Stimulated activated CD4-positive, alpha-beta T cell treated with anti-CD3 and anti-CD28 coated beads, Interleukin-15, amount 100 ng/mL, for 24 hours (primary cell): ENCODE measurements at places on chromosomes 11 and 22.

- no peak for DNase-seq
Measured at GRCh38 chr22:22203048-22203971, 41.3 kb upstream of the VPREB1 start.

- no peak for DNase-seq
Measured at GRCh38 chr22:39967103-39967829, 7.1 kb downstream of the TMA7B start.

GRCh38 chr22:45169591-45170466 is 6.1 kb downstream of the NUP50 start:
- peak; percentile 45 for DNase-seq

DNA sequence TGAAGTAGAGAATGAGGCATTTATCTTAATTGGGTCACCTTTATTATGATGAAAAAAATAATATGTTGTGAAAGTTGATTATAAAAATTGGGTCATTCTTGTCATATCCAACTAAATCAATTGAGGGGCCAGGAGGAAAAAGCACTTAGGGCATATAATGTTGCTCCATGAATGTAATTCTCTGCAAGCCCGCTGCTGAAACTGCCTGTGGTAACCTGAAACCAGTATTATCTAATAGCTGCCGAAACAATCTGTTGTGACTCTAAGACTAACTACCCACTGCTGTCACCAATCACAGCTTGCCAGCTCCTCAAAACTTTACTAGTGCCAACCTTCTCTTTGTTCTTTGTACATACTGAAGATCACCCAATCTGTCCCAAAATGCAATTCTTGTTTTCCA is 115.8 kb downstream of the ATG16L2 start:
- DNase-seq, result no peak

- DNase-seq, result no peak
Measured at GRCh38 chr22:21927174-21927823, 25.3 kb downstream of the PPM1F start.

DNA sequence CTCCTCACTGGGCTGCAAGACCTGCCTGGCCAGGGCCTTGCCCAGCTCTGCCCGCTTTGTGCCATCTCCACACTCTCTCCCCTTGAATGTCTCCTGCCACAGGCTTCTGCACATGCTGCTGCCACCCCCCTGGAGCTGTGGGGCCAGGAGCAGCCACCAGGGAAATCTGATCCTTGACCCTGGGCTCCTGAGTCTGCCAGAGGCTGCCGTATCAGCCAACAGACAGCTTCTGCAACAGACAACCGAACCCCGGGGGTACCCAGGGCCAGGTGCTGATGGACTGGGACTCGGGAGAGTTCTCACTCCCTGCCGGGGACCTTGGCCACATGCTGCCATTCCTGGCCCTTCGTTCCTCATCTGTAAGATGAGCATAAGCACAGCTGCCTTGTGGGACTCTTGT is 3.3 kb upstream of the PPARA start:
- DNase-seq, result no peak

GRCh38 chr11:1060852-1061616 is 13.6 kb upstream of the MUC2 start:
- DNase-seq, result no peak

DNA sequence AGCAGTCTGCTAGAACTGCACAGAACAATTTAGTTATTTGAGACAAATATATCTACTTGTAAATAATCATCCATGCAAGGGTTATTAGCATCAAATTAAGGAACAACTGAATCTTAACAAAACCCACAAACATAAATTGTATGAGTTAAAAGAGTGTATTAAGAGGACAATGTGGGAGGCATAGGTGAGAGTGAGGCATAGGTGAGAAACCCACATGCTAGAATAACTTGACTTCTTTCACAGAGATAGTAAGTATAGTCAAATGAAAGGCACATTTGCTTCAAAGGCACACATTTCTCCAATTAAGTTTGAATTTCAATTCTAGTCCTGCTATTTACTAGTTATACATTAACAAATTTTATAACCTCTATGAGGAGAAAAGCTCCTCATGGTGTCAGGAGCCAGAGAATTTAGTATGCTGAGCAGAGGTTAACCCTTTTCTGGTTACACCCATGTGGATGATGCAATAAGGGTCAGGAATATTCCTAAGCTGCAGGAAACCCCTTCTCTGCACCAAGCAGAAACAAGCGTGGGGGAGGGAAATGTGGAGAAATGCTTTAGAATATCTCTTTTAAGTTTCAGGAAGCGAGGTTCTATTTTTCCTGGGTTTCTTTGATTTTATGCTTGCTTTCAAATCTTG is 264.2 kb downstream of the GRM5 start:
- DNase-seq, result no peak

DNA sequence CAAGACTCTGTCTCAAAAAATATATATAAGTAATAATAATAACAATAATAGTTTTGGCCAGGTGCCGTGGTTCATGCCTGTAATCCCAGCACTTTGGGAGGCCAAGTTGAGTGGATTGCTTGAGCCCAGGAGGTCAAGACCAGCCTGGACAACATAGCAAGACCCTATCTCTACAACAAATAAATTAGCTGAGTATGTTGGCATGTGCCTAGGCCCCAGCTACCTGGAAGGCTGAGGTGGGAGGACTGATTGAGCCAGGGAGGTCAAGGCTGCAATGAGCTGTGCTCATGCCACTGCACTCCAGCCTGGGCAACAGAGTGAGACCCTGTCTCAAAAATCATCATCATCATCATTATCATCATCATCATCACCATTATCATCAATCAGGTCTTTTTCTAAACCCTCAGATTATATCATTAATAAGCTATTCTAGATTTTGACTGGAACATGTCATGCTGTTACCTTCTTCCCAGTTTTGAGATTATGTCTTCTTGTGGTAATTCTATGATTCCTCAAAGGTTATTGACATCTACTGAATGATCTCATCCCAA is 39.3 kb downstream of the DENND5A start:
- DNase-seq, result no peak

- no peak for DNase-seq
Measured at GRCh38 chr11:71391352-71391751, 56.8 kb downstream of the DHCR7 start.

- no peak for DNase-seq
Measured at GRCh38 chr22:30816413-30816812, 121.7 kb downstream of the OSBP2 start.

DNA sequence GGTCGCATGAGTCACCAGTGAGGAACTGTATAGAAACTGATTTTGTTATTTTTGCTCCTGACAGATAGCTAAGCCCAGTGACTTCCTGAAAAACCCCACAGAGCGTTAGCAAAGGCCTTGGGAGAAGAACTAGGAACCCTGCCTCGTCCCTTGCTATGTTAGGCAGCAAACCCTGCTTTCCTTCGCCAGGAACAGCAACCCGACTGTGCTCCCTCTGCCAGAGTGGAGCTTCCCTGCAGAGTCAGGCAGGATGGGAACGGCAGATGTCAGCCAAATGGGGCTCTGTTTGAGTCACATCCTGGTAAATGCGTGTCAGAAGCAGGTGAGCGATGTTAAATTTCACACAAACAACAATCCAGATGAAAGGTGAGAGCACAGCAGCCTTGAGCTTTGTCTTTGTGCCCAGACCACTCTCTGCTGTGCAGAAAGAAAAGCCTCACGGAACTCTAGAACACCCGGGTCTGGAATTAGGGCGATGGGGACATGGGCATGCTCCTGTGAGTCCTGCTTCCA is 186.6 kb downstream of the ADAMTS15 start:
- DNase-seq, result peak; percentile 7

DNA sequence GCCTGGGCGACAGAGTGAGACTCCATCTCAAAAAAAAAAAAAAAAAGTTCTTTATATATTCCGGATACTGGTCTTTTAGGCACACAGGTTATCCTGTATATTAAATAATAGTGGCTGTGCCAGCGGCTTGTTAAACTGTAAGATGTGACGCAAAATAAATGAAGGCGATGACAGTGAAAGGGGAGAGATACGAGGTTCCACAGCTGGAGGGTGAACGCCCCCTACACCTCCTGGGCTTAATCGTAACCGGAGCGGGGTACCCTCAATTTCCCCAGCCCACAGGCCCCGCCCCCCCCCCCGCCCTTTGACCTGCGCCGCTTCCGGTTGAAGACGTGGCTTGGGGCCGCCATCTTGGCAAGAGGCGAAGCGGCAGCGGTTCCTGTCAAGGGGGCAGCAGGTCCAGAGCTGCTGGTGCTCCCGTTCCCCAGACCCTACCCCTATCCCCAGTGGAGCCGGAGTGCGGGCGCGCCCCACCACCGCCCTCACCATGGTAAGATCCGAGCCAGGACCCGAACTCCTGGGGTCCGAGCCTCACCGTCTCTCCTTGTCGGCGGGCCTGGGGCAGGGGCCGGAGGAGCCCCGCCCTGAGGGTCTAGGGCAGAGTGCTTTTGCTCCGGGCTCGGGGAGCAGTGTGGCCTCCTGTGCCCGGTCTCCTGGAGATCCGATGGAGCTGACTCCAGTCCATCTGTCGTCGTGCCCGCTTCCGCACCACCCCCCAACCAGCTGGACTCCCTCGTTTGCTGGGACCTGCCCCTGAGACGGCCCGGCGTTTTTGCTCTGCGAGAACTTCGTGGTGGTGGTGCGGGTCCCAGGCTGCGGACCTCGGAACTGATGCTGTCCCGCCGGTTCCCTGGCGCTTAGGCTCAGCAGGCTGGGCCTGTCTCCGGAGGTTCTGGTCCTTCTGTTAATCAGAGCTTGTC is at the start of gene ARCN1:
Gene ARCN1, plus strand, starts transcription at position 349 of the 920 bp plus-strand sequence. Its CDS starts 139 bp downstream, at position 488.
- peak; percentile 83 for DNase-seq

DNA sequence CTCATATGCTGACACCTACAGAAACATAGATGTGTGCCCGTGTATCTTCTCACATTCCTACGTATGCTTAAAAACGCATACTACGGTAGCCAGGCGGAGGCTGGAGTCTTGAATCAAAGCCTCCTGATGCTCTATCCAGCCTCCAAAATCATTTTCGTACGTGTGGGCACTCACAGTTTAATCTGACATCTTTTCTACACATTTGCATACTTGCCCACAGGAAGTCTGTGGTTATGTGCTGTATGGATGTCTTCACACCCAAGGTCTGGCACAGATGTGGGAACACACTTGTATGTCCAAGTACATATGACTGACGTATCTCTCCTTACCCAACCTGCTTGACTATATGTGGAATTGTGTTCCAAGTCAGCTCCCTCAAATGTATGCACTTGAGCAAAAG is 561.8 kb upstream of the CADM1 start:
- no peak for DNase-seq

DNA sequence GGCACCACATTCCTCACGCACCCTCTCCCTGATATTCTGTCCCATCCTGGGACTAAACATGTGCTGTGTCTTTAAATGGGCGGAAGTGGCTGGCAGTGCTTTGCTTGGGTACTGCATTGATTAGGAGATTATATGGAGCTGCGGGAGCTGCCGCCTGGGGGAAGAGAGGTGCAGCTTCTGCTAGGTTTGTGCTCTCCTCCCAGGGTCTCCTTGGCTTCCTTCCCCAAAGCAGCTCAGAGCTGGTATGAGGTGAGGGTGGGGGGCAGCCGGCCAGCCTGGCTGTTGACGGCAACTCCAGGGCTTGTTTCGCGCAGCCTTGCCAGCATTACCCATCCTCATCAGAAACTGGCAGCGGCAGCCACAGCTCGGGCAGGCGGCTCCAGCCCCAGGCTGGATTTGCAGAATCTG is 95.4 kb downstream of the GRAMD1B start:
- no peak for DNase-seq

GRCh38 chr11:16167706-16168487 is 188.4 kb downstream of the SOX6 start:
- no peak for DNase-seq

DNA sequence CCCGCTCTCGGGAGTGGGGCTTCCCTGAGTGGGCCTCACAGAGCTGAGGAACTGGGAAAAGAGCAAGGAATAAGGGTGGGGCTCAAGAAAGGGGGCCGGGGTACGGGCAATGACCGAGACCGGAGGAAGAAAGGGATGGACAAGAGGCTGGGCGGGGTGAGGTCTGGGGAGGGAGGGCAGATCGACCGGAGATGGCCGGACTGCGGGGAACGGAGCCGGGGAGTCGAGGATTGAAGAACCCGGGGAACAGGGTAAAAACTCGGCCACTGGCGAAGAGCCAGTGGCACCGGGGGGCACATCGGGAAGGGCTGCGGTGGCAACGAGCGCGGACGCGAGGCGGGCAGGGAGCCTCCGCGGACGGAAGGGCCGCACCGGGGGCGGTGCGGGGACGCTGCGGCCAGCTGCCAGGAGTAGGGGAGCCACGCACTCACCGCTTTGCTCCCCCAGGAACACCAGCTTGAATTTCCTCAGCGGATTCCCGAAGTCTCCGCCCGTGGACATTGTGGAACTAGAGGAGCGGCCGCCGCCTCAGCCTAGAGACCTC is 667 bp downstream of the RAB6A start:
- DNase-seq, result no peak

GRCh38 chr11:86132667-86133249 is 63.9 kb upstream of the PICALM start:
- no peak for DNase-seq

DNA sequence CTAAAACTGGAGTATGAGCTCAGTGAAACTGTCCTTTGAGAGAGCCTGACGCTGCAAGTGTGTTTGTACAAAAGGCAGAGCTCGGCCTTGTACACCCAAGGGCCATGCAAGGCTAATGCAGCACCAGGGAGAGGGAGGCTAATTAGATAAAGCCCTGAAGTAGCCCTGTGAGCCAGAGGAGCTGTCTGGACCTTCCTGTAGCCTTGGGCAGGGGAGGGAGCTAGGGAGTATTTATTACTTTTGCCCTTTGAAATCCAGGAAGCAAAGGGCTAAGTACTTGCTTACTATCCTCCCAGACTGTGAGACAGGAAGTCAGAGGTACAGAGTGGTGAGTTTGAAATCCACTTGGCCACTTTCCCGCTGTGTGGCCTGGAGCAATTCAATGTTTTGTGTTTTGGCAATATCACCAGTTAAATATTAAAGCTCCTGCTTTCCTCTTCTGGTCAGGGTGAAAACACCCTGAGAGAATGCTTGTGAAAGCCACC is 10.2 kb upstream of the LDHA start:
- DNase-seq, result no peak

- DNase-seq, result no peak
Measured at GRCh38 chr11:121889931-121890330, 226.1 kb downstream of the BLID start.

GRCh38 chr11:117074119-117074518 is 24.1 kb downstream of the SIK3 start:
- DNase-seq, result no peak

GRCh38 chr11:59801160-59801706 is 9.3 kb downstream of the MRPL16 start:
- no peak for DNase-seq

- DNase-seq, result no peak
Measured at GRCh38 chr11:46543564-46543963, 50.3 kb downstream of the AMBRA1 start.

DNA sequence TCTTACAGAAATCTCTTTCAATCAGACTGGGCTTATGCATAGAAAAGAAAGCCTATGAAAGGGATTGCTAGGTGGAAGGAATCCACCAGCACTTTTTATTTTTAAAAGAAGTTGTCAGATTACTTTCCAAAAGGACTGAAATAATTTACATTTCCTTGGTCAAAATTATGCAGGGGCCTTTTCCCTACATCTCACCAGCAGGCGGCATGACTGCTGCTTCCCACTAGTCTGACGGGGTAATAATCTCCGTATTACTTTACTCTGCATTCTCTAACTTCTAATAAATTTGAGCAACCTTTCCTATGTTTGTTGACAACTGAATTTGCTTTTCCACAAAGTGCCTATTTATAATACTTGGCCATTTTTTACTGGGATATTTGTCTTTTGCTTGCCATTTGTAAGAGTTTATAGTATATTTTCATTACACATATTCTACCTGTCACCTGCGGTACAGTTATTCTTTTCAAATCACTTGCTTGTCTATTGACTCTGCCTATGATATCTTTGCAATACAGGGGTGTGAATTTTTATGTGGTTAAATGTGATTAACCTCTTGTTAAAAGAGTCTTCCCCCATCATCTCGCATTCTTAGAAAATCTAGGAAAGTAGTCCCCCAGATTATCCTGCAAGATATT is 51.9 kb upstream of the USP47 start:
- DNase-seq, result peak; percentile 34
